ENCODE measurements at places on chromosomes 4 and X. TPM values are rescaled to one million over a fixed set of nuclear protein-coding genes. Genes with fewer than 3 reads are reported as not detected.

Gene GUCY1A1
- total RNA-seq, result 20.3 TPM

Gene DCAF12L2
- total RNA-seq, result 0.21 TPM

Gene CXorf49B
- not detected for total RNA-seq

Gene KIAA1210
- not detected for total RNA-seq

Gene TEX13B
- total RNA-seq, result not detected

Gene USP9X
- 98.1 TPM for total RNA-seq
